ENCODE measurements at places on chromosomes 12 and 14.
A peak's percentile ranks its signal among the peaks of the same experiment; 100 is the strongest.

DNA sequence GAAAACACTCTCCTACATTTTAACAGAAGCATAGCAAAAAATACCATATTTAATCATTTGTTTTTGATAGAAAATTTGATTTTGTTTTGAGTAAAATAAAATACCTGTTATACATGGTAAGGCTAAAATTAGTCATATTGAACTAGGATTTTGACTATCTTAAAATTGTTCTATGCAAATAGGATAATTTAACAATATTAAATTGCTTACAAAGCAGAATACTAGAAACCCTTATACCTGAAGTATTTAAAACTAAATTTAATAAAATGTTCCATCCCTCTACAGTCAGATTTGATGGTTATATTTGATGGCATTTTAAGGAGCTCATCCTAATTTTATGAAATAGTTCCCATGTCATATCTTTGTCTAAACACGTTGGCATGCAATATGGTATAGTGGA is 323.2 kb downstream of the GPHN start:
- H3K4me1 ChIP-seq = no peaks in the 10 kb centered on the region
- H3K27ac ChIP-seq = no peak overlapping the region
- no peak overlapping the region for H3K4me3 ChIP-seq
- no peak for DNase-seq
- peaks cover 10% of the 10 kb centered on the region for H3K36me3 ChIP-seq
- no peaks in the 10 kb centered on the region for H3K27me3 ChIP-seq

DNA sequence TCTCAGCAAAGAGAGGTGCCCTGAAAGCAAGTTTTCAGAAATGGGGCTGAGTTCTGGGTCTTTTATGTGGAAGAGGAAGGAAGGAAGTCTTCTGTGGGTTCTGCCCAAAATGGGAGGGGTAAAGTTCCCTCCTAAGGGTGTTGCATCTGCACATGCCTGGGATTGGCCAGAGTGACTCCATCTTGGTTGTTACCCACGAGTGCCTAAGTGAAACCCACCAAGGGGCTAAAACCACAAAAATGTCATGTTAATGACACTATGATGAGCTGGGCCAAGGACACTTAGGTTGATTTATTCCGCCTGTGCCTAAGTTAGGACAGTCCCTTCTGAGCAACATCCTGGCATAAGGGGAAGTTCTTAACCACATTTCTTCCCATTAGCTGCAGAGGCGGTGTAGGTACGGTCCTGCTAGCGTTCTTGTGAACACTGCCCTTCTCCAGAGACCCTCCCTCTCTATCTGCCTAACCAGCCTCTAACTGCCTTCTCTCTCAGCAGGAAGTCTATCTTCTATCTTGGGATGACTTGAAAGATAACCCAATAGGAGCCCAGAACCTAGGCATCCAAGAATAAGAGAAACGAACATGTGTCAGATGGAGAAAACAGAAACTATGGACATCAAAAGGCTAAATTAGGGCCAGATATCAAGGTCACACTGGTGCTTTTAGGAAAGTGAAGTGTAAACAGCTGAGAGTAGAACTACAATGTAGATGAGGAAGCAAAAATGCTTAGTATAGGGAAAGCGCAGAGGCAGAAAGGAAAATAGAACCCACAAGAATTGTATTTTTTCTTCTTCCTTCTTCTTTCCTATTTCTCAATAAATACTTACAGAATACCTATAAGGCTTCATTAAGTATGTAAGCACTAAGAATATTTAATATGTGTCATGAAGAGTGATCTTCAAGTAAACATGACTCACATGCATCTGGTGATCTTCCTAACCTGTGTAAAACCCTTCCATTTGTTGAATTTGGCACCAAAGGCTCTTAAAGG is 104.2 kb upstream of the AMN1 start:
- peaks cover 46% of the 10 kb centered on the region for H3K4me1 ChIP-seq
- peak overlapping the region; percentile 89 for H3K27ac ChIP-seq
- no peaks in the 10 kb centered on the region for H3K27me3 ChIP-seq
- peaks cover 9% of the 10 kb centered on the region for H3K36me3 ChIP-seq
- no peak overlapping the region for H3K4me3 ChIP-seq

GRCh38 chr12:66661357-66661756 is 17.5 kb downstream of the GRIP1 start:
- H3K4me3 ChIP-seq = no peak overlapping the region
- no peak overlapping the region for H3K27ac ChIP-seq
- no peaks in the 10 kb centered on the region for H3K4me1 ChIP-seq
- DNase-seq = no peak
- H3K27me3 ChIP-seq = peaks cover 2% of the 10 kb centered on the region

GRCh38 chr12:54721312-54721711 is 73.1 kb upstream of the DCD start:
- H3K4me1 ChIP-seq = peaks cover 6% of the 10 kb centered on the region
- H3K36me3 ChIP-seq = no peaks in the 10 kb centered on the region

DNA sequence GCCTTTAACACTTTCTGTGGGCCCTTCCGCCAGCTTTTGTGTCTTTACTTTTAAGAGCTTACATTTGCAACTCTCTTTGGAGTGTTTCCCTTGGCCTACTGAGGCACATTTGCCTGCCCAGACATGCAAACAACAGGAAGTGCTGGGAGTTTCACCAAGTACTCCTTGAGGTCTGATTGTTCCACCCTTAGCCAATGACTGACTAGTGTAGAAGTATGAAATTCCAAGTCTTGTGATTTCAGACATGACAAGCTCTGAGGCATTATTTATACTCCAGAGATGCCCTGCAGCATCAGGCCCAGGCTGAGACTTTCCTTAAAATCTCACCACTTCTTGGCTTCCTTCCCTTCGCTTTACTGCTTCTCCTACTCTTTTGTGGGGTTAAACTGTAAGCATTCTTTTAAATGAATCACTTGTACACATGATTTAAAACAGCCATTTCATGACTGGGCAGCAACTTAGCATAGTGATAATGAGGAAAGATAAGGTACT is 174.1 kb downstream of the SLC6A15 start:
- no peaks in the 10 kb centered on the region for H3K27me3 ChIP-seq
- no peak for DNase-seq
- H3K4me1 ChIP-seq = no peaks in the 10 kb centered on the region

- H3K27ac ChIP-seq = no peak overlapping the region
- DNase-seq = peak; percentile 72
- no peak overlapping the region for H3K4me3 ChIP-seq
- H3K4me1 ChIP-seq = no peaks in the 10 kb centered on the region
These were observed 80.0 kb upstream of the DBX2 start for GRCh38 chr12:45130881-45131281.

- H3K27me3 ChIP-seq = no peaks in the 10 kb centered on the region
- no peak overlapping the region for H3K4me3 ChIP-seq
- DNase-seq = no peak
- H3K36me3 ChIP-seq = peaks cover 14% of the 10 kb centered on the region
- H3K4me1 ChIP-seq = peaks cover under 1% of the 10 kb centered on the region
These were observed 9.7 kb downstream of the CKAP4 start for GRCh38 chr12:106238146-106238545.

- no peak for DNase-seq
- H3K36me3 ChIP-seq = no peaks in the 10 kb centered on the region
- no peak overlapping the region for H3K4me3 ChIP-seq
- no peaks in the 10 kb centered on the region for H3K4me1 ChIP-seq
- H3K27me3 ChIP-seq = no peaks in the 10 kb centered on the region
These were observed 322.8 kb upstream of the PRICKLE1 start for GRCh38 chr12:42912367-42912766.

DNA sequence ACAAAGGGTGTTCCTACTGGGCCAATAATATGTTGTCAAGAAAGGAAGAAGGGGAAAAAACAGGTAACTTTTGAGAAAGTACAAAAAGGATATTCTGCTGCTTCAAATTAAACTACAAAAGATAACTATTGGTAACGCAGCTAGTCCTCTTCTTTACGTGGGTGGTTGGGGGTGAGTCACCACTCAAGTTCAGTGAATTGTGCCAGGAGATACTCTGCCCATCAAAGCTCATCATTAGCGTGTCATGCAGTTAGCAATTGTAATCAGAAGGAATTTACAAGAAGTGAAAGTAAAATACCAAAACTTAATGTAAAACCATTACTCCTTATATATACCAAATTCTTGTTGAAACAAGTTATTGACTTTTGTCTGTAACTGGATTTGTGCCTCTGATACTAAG is 342.0 kb downstream of the NPAS3 start:
- H3K4me3 ChIP-seq = no peak overlapping the region
- no peaks in the 10 kb centered on the region for H3K27me3 ChIP-seq
- no peaks in the 10 kb centered on the region for H3K36me3 ChIP-seq
- no peak overlapping the region for H3K27ac ChIP-seq

DNA sequence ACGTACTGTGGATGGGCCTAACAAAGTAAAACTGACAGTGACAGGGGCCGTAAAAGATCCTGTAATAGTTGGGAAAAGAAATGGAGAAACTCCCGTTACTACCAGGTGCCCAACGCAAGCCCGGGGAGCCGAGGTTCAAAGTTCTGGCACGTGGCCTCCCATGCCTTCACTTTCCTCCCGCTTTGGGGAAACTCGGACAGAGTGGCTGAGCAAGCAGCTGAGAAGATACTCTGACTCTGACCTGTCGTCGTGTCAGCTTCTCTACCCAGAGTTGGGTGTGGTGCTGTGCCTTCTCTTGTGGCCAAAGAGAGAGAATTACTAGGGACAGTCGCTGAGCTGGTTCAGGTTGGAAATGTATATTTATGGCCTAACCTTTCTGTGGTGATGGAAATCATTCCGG is 1.7 kb downstream of the B4GALNT3 start:
- H3K4me3 ChIP-seq = peak overlapping the region; percentile 72
- peaks cover 11% of the 10 kb centered on the region for H3K4me1 ChIP-seq
- no peaks in the 10 kb centered on the region for H3K36me3 ChIP-seq
- DNase-seq = no peak

GRCh38 chr12:38110026-38110699 is 206.4 kb upstream of the ALG10B start:
- no peak for DNase-seq
- H3K27me3 ChIP-seq = no peaks in the 10 kb centered on the region
- no peak overlapping the region for H3K4me3 ChIP-seq
- H3K36me3 ChIP-seq = no peaks in the 10 kb centered on the region

GRCh38 chr12:82058197-82058596 is 299.0 kb upstream of the PPFIA2 start:
- H3K36me3 ChIP-seq = no peaks in the 10 kb centered on the region
- no peak overlapping the region for H3K4me3 ChIP-seq
- DNase-seq = no peak
- no peaks in the 10 kb centered on the region for H3K27me3 ChIP-seq
- H3K27ac ChIP-seq = no peak overlapping the region

DNA sequence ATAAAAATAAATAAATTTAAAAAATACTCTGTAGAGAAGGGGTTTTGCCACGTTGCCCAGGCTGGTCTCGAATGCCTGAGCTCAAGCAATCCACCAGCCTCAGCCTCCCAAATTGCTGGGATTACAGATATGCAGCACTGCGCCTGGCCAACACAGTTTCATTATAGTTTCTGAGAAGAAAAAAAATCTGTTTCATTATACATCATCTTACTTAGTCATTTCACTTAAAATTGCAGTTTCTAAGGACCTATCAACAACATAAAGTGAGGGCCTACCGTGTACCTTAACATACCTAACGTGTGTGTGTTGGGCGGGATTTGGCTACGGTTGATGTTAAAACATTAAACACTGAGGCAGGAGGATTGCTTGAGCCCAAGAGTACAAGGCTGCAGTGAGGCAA is 28.3 kb downstream of the P2RX2 start:
- H3K27ac ChIP-seq = no peak overlapping the region
- no peak for DNase-seq
- H3K4me3 ChIP-seq = no peak overlapping the region
- H3K27me3 ChIP-seq = no peaks in the 10 kb centered on the region

DNA sequence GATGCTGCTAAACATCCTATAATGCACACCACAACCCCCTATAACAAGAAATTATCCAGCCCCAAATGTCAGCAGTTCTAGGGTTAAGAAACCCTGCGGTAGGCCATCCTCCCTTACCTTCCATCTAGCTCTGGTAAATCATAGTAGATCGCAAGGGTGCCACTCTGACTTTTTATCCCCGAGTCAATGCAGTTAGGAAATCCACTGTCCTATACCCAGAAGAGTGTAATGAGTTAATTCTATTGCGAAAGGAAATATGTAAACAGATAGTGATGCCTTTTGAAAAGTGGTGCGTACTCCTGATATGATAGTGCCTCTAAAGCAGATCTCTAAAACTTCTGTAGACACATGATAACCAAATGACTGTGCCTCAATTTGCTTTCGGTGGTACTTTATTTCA is 29.8 kb downstream of the SCFD1 start:
- DNase-seq = no peak
- no peak overlapping the region for H3K27ac ChIP-seq
- peaks cover 13% of the 10 kb centered on the region for H3K36me3 ChIP-seq
- no peaks in the 10 kb centered on the region for H3K4me1 ChIP-seq
- H3K4me3 ChIP-seq = no peak overlapping the region

DNA sequence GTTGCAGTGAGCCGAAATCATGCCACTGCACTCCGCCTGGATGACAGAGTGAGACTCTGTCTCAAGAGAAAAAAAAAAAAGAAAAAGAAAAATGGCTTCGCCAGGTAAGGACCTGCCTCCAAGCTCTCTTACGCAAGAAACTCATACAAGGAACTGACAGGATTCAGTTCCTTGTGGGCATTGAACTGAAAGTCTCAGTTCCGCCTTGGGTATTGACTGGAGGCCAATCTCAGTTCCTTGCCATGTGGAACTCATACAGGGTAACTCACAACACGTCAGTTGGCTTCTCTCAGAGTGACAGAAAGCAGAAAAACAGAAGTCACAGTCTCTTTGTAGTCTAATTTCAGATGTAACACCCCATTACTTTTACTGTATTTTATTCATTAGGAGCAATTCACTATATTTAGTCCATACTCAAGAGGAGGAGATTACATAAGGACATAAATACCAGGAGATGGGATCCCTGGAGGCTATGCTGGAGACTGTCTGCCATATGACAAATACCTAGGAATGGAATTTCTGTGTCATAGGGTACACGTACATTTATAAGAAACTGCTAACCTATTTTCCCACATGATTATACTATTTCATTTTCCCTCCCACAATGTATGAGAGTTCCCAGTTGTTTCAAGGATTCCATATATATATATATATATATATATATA is 11.4 kb upstream of the NOPCHAP1 start:
- H3K4me1 ChIP-seq = no peaks in the 10 kb centered on the region
- no peak for DNase-seq
- H3K27ac ChIP-seq = no peak overlapping the region
- no peaks in the 10 kb centered on the region for H3K36me3 ChIP-seq
- no peaks in the 10 kb centered on the region for H3K27me3 ChIP-seq

GRCh38 chr12:84804691-84805473 is 107.7 kb downstream of the SLC6A15 start:
- no peaks in the 10 kb centered on the region for H3K36me3 ChIP-seq
- no peaks in the 10 kb centered on the region for H3K27me3 ChIP-seq
- no peaks in the 10 kb centered on the region for H3K4me1 ChIP-seq
- no peak for DNase-seq
- H3K4me3 ChIP-seq = no peak overlapping the region

All from activated naive CD4-positive, alpha-beta T cell treated with anti-CD3 and anti-CD28 coated beads for 36 hours (primary cell).